ENCODE measurements at places on chromosomes 7 and 10. TPM values are rescaled to one million over a fixed set of nuclear protein-coding genes. Genes with fewer than 3 reads are reported as not detected.

Gene CTBP2
- total RNA-seq: 0.29 TPM

Gene TMEM236
- total RNA-seq: 0.09 TPM

Gene MUC12
- total RNA-seq: not detected

Gene TMEM176B
- 0.47 TPM for total RNA-seq

Gene PLAU
- total RNA-seq: 0.10 TPM

Gene VOPP1
- 438 TPM for total RNA-seq

Gene TEX47
- total RNA-seq: not detected

Gene CPA4
- not detected for total RNA-seq

Gene VWA2
- not detected for total RNA-seq

Gene SCIN
- total RNA-seq: not detected

Gene TFPI2
- total RNA-seq: 1.4 TPM

All from activated B cell treated with CpG ODN at 0.5 μM for 24 hours (primary cell).